ENCODE measurements at places on chromosomes 16 and 17.

GRCh38 chr16:10932959-10933710 lies 9.1 kb downstream of the DEXI start:
- H3K4me1 ChIP-seq, result no peaks in the 10 kb centered on the region
- H3K27ac ChIP-seq, result no peak overlapping the region
- 0 out of 2 replicates have a peak, but pooled peaks cover 4% of the 10 kb centered on the region for H3K36me3 ChIP-seq
- no peak overlapping the region for H3K4me3 ChIP-seq
- H3K27me3 ChIP-seq, result no peaks in the 10 kb centered on the region

DNA sequence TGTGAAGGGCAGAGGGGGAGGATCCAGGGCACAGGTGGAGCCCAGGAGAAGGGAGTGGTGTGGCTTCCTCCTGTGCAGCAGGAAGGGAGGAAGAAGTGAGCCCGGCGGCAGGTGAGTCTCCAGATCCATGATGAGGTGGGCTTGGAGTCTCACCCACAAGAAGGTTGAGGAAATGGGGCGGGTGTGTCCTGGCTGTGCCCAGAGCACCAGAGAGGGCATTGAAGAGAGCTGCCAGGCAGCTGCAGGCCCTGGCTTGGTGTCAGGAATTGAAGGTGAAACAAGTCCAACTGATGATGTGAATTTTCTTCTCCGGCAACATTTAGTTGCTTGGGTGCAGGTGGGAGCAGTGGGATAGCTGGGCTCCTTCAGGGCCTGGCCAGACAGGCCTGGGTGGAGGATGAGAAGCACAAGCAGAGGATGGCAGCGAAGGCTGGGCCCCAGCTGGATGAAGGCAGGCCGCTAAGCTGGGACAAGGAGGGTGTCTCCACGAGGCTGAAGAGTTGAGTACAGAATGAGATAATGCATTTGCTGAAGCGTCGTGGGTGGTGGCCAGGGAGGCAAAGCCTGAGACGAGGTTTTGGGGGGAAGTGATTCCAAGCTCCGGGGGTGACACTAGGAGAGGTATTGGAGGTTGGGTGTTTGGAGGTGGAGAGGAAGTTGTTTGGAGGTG lies 18.3 kb downstream of the NT5M start:
- H3K36me3 ChIP-seq, result 0 out of 2 replicates have a peak, but pooled peaks cover 6% of the 10 kb centered on the region
- no peak for DNase-seq
- no peak overlapping the region for H3K4me3 ChIP-seq
- no peak overlapping the region for H3K27ac ChIP-seq
- H3K4me1 ChIP-seq, result no peaks in the 10 kb centered on the region

- H3K4me1 ChIP-seq, result peaks cover 2% of the 10 kb centered on the region
- no peak overlapping the region for H3K27ac ChIP-seq
- no peak overlapping the region for H3K4me3 ChIP-seq
- no peaks in the 10 kb centered on the region for H3K27me3 ChIP-seq
- DNase-seq, result no peak
Observed at GRCh38 chr16:81826523-81826922, 47.4 kb downstream of the PLCG2 start.

GRCh38 chr17:83058266-83058798 lies 21.1 kb upstream of the METRNL start:
- no peak overlapping the region for H3K4me3 ChIP-seq
- no peaks in the 10 kb centered on the region for H3K27me3 ChIP-seq
- no peak overlapping the region for H3K27ac ChIP-seq
- no peaks in the 10 kb centered on the region for H3K36me3 ChIP-seq

DNA sequence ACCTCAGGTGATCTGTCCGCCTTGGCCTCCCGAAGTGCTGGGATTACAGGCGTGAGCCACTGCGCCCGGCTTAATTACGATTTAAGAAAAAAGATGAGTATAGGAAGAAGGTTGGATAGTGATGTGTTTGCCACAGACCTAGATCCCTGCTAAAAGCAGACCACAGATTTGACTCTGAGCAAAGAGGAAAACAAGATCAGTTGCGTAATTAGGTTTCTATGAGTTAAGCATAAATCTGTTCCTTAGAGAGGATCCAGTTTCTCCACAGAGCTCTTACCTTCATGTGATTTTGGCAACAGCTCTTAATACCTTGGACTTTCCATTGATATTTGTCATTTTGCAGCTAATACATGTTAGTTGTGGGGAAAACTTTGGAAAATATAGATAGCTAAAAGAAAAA lies 31.1 kb downstream of the CDH1 start:
- no peak overlapping the region for H3K27ac ChIP-seq
- no peak overlapping the region for H3K4me3 ChIP-seq
- H3K27me3 ChIP-seq, result no peaks in the 10 kb centered on the region
- no peaks in the 10 kb centered on the region for H3K36me3 ChIP-seq
- H3K4me1 ChIP-seq, result peaks cover 2% of the 10 kb centered on the region

- no peaks in the 10 kb centered on the region for H3K36me3 ChIP-seq
- H3K4me3 ChIP-seq, result no peak overlapping the region
- no peaks in the 10 kb centered on the region for H3K27me3 ChIP-seq
- no peak for DNase-seq
Observed at GRCh38 chr16:64211331-64211730, 910.5 kb downstream of the CDH11 start.

DNA sequence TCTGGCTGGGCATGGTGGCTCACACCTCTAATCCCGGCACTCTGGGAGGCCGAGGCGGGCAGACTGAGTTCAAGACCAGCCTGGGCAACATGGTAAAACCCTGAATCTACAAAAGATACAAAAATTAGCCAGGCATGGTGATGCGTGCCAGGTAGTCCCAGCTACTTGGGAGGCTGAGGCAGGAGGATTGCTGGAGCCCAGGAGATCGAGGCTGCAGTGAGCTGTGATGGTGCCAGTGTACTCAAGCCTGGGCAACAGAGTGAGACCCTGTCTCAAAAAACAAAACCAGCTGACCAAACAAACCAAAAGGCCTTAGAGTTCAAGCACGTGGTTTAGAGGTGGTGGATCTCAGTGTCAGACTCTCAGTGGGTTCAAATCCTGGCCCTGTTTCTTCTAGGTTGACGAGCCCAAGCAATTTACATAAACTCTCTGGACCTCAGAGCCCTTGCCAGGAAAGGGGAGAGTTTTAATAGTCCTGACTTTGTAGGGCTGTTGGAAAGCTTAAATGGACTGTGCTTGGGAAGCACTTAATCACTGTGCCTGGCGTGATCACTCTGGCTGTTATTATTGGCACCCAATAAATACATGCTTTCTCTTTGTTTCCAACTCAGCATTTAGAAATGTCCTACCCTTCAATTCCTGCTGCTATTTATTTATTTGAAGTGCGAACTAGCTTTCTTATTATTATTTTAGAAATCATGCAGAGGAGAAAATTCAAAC lies 44.7 kb downstream of the ABCC1 start:
- no peak overlapping the region for H3K4me3 ChIP-seq
- H3K4me1 ChIP-seq, result peaks cover 5% of the 10 kb centered on the region
- no peak overlapping the region for H3K27ac ChIP-seq
- DNase-seq, result no peak
- no peaks in the 10 kb centered on the region for H3K36me3 ChIP-seq

DNA sequence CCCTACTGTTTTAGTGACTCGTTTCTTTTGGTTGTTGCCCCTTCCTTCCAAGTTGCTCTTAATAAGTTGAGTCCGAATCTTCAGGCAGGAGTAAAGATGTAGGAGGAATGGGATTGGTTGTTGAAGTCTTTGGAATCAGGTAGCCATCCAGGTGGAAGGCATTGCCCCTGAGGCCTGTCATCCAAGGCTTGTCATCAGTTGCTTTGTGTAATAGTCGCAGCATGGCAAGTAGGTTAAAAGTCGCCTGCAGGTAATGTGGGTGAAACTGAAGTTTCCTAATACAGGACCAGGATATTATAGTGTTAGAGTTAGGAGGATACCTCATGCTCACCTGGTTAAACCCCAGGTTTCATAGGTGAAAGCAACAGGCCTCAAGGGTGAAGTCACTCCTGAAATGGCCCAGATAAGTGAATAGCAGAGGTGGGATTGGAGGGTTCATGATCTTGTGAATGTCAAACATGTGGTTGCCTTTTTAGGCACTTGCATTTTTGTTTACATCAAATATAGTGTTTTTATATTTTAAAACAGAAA lies 934 bp downstream of the PCTP start:
- no peak overlapping the region for H3K27ac ChIP-seq
- no peak for DNase-seq
- H3K27me3 ChIP-seq, result no peaks in the 10 kb centered on the region
- no peaks in the 10 kb centered on the region for H3K36me3 ChIP-seq
- peaks cover 1% of the 10 kb centered on the region for H3K4me1 ChIP-seq
- H3K4me3 ChIP-seq, result peak overlapping the region; percentile 60

DNA sequence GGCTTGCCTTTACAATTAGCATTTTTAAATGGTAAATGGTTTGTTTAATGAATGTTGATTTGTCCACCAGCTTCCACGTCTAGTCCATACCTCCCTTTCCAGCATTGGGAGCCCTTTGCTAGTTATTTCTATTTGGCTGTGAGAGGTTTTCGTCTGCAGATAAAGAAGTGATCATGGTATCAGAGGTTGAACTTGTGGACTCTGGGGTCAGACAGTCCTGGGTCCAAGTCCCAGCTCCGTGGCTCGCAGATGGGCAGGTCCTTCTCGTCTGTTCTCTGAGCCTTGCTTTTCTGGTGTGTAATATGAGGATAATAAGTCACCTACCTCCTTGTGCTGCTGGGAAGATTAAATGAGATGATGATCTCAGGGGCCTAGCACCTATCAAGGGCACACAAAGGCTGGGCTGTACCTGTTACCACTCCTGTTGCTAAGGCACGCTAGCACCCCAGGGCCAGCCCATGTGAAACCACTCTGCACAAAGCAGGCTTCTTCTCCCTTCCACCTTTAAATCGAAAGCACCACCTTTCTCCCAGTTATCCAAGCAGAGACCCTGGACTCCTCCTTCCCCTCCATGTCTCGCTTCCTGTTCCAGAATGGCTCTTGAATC lies 103.9 kb downstream of the GNAO1 start:
- H3K27ac ChIP-seq, result no peak overlapping the region
- no peak for DNase-seq
- H3K4me1 ChIP-seq, result peaks cover 2% of the 10 kb centered on the region
- peaks cover 2% of the 10 kb centered on the region for H3K27me3 ChIP-seq
- H3K4me3 ChIP-seq, result no peak overlapping the region
- H3K36me3 ChIP-seq, result no peaks in the 10 kb centered on the region
